ENCODE measurements at places on chromosomes 16 and 17. TPM values are rescaled to one million over a fixed set of nuclear protein-coding genes. Genes with fewer than 3 reads are reported as not detected.

- DNase-seq = no peak
Observed at GRCh38 chr16:88066680-88067529, 115.7 kb downstream of the BANP start.

DNA sequence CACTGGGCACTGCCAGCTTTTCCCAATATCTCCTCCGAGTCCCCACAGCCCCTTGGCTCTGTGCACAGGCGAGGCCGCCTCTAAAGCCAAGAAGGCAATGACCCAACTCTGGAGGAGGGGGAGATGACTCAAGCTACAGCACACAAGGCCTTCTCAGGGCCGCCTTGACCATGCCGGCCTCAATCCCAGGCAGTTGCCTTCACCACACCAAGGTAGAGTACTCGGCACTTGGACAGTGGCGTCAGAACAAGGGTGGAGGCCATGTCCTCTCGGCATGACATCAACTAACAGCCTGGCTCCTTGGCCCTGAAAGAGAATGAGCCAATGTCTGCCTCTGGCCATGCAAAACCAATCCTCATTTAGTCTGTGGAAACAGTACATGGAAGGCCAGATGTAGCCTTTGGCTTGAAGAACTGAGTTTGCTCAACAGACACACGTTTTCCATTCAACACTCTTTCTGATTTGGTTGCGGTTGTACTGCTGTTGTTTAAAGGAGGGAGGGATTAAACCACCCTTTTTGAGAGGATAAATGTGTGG is 139.6 kb downstream of the XYLT1 start:
- no peak for DNase-seq

GRCh38 chr16:22693638-22694340 is 120.2 kb upstream of the HS3ST2 start:
- DNase-seq = no peak

GRCh38 chr17:44543213-44543904 is 13.9 kb upstream of the FZD2 start:
- DNase-seq = peak; percentile 95

DNA sequence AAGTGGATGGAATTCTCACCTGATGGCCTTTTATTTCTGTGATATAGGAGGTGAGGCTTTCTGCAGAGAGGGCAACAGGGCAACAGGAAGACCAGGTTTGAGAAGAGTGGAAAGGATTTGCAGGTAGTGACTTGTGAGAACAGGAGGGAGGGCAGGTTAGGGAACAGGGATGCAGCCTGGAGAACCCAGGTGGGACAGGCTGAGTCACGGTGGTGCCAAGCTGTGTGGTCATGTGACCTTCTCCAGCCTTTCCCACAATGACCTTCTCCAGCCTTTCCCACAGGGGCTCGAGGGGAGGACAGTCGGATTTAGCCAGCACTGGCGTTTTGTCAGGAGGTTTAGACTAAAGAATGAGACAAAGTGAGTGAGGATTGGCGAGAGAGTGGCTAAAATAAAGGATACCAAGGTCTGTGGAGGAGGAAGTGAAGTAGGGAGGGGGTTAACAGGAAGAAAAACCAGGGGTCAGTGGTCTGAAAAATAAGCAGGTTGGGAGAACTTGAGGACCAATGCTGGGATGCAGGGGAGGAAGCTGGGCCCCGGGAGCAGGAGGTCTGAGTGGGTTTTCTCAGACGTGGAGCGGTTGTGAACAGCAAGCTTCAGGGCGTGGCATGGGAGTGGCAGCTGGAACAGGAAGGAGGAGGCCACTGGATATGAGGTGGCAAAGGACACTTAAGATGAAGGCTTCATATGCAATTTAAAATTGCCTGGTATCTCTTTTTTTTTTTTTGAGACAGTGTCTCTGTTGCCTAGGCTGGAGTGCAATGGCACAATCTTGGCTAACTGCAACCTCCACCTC is 37.7 kb downstream of the DNAH2 start:
- no peak for DNase-seq

DNA sequence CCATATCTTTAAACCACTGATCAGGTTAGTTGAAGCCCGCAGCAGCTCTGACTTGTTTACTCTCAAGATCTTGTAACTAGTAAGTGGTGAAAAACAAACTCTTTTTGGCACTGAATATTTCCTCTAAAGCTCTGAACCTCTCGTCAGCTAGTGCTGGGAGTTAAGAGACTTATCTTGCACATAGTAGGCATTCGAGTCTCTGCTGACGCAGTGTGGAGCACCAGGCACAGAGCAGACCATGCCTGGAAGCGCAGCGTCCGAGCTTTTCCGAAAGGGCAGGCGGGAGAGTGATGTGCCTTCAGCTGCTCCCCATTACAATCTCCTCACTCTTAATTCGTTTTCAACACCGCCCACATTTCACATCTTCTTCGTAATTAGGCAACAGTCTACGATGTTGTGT is 63.0 kb downstream of the SMG6 start:
- no peak for DNase-seq

GRCh38 chr17:17448076-17448475 is 28.7 kb upstream of the MED9 start:
- no peak for DNase-seq

Gene KRT40
- total RNA-seq = not detected

Gene B4GALNT2
- total RNA-seq = not detected

Gene MSLN
- 0.31 TPM for total RNA-seq

Gene PPM1E
- total RNA-seq = 7.1 TPM

Data from H9 (cell line).